A549 treated with Mapracorat at 1 μM for 4 hours (cell line): ENCODE measurements at places on chromosomes 6 and 20. TPM values are rescaled to one million over a fixed set of nuclear protein-coding genes. Genes with fewer than 3 reads are reported as not detected.

The GSTA1 gene
- not detected in 5 replicates for total RNA-seq

The KIAA1755 gene
- 0.08 to 0.26 TPM (median 0.13 TPM) in 5 replicates for total RNA-seq

The THBD gene
- 79.7 to 106 TPM (median 93.0 TPM) in 5 replicates for total RNA-seq

The DZANK1 gene
- total RNA-seq, result 2.4 to 3.1 TPM (median 2.9 TPM) in 5 replicates

The DCBLD1 gene
- total RNA-seq, result 24.7 to 29.2 TPM (median 25.6 TPM) in 5 replicates

The SSTR4 gene
- total RNA-seq, result 0.18 to 0.48 TPM (median 0.28 TPM) in 5 replicates

The SLC52A3 gene
- total RNA-seq, result 0.32 to 0.57 TPM (median 0.48 TPM) in 5 replicates

The HINT3 gene
- 5.9 to 6.8 TPM (median 6.1 TPM) in 5 replicates for total RNA-seq

The VSX1 gene
- 0.77 to 1.5 TPM (median 0.89 TPM) in 5 replicates for total RNA-seq

The TREML1 gene
- not detected in 5 replicates for total RNA-seq

The CPXM1 gene
- total RNA-seq, result not detected in 5 replicates

The BNIP5 gene
- total RNA-seq, result not detected in 5 replicates
